Upper lobe of right lung (tissue), 1 donor: ENCODE measurements at places on chromosomes 12 and 14.
A peak's percentile ranks its signal among the peaks of the same experiment; 100 is the strongest.

GRCh38 chr12:90854136-90854689 is 100.8 kb downstream of the CCER1 start:
- no peak for DNase-seq

DNA sequence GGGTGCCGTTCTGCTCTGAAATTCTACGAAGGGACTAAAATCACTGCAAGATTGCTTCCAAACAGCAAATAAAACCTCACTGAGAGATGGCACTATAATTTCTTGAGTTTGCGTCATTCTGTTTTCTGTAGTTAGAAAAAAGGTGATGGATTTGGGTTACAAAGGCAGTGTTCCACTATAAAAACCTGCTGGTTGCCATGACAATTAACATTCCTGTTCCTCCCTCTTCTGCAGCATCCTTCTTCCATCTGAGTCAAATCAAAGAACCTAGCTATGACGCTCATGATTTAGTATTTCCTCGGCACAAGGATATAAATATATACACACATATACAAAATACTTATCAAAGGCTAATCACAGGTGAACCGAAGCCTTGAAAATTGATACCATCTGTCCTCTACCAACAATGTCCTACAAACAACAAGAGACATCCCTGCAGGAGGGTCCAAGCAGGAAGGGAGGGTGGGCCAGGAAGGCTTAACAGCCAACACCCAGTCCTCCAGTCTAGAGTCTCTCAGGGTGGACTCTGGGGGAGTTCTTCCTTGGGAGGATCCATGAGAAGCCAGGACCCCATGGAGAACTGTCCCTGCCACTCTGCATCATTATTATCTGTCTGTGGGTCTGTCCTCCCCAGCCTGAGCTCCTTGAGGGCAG is 21.4 kb downstream of the TMCC3 start:
- no peak for DNase-seq

GRCh38 chr12:131046813-131047788 is 93.4 kb downstream of the ADGRD1 start:
- DNase-seq, result peak; percentile 68

- DNase-seq, result no peak
Measured at GRCh38 chr14:103213331-103213730, 90.1 kb downstream of the TNFAIP2 start.

GRCh38 chr12:116233669-116234068 is 43.8 kb downstream of the MED13L start:
- DNase-seq, result no peak

DNA sequence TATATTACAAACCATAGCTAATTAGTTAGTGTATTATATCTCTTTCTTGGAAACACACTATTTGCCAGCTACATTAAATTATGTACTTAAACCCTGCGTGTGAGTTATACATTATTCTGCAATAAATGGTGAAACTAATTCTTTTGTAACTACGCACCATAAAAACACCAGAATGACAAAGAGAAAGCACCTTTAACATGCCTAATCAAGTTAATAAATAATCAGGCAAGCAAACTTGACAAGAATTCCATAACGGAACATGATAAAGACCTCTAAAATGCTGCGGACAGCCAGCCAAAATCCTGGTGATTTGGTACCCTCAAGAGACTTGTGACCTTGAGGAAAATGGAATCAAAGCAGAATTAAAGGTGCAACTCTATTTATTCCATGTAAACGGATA is 375.3 kb upstream of the KITLG start:
- DNase-seq, result no peak

DNA sequence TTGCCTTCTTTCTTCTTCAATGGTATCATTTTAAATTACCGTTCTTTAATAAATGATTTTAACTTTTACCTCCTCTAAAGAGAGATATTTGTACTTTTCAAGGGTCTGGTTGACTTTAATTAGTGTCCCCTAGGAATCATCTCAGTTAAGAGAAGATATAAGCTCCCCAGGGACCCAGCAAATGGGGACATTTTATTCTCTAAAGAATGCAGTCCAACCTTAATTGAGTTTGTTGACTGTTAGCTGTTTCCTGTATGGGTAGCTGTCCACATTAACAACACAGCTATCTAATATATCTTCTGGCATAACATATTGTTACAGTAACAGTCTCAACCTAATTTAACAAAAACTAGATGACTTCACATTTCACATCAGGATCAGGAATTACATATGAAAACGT is 241.6 kb upstream of the NPAS3 start:
- no peak for DNase-seq

GRCh38 chr14:75636100-75636692 is 24.5 kb downstream of the ERG28 start:
- DNase-seq, result no peak

DNA sequence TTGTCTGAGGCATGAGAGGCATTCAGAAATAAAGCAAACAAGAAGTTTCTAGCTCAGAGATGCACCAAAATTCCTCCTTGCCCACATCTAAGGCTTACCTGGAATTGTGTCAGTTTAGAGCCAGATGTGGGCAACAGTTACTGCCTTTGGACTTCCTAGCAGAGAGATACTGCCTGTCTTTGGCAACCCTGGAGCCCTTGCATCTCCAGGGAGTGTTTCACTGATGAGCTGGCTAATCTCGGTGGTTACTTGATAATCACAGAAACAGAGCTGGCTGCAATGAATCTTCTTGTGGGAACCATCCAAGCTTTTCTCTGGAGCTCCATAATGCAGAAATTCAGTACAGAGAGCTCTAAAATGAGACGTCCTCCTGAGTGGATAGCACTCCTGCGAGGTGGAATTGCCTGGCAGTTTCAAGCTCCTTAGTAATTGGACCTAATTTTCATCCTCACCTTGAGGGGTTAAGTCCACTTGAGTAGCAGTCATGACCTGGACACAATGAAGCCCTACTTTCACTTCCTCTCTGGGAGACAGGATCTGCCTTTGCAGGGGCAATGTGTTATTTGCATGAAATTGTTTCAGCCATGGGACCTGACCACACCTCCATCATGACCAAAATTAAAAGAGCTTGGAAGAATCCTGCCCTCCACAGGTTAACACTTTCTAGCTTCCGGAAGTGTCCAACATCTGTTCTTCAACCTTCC is 108.8 kb upstream of the ARHGAP5 start:
- no peak for DNase-seq

DNA sequence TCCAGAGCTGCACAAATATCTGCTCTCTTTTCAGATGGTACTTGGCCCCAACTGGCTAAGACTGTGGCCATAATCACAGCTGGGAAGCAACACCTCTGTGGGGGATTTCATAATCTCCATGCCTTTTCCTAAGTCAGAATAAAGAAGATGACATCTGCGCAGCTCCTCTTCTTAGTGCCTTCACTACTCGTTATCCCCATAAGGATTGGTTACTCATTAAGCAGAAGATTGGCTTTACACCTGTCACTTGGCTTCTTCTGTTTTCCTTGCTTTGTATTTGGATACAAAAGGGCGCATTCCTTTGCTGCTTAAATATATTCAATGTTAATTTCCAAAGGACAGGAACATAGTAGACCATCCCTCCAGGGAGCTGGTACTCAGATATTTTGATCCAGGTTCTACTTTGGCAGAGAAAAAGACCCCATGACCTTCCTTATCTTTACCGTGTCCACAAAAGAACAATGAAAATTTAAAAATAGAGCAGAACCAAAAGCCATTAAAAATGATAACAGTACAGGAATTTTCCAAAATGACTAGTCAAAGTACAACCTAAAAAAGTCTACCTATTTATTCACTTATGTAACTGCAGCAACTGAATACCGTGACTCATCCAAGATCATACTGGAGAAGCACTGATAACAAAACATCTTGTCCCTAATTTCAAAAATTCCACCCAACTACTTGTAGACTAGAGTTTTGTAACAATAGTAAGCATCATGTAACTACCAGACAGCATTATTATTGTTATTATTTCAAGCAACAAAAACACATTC is 352.3 kb upstream of the TMPO start:
- DNase-seq, result no peak

GRCh38 chr12:130249376-130249775 is 87.1 kb downstream of the FZD10 start:
- DNase-seq, result no peak

- no peak for DNase-seq
Measured at GRCh38 chr12:85322715-85323114, 42.7 kb downstream of the ALX1 start.

- DNase-seq, result no peak
Measured at GRCh38 chr12:95810411-95810810, 19.8 kb upstream of the NTN4 start.

DNA sequence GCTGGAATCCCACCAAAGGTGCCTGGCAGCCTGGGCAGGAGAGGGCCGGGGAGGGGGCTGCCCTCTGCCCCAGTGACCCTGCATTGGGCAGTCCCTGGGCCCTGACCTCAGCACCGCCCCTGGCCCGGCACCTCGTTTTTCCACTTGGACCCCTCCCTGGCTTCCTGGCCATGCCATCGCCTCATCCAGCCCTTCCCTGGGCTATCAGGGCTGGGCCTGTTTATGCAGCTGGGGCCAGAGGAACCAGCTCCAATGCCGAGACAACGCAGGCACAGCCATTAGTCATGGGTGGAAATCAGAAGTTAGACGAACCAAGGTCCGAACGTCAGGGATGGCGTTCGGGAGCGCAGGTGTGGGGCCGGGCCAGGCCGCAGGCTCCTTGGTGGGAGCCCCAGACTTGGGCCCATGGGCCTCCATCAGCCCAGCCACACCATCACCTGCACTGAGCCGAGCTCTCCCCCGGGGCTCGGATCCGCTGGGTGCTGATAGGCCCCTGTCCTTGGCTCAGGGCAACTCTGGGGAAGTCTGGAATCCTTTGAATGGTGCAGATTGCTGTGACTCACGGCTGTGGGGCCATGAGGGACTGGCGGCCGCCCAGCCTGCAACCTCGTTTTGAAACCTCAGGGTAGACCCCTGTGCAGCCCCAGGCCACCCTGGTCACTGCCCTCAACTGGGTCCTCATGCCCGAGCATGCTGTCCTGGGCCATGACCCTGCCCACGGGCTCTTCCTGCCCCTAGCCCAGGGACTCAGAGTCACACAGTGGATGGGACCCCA is 169.4 kb downstream of the KIF26A start:
- DNase-seq, result no peak

DNA sequence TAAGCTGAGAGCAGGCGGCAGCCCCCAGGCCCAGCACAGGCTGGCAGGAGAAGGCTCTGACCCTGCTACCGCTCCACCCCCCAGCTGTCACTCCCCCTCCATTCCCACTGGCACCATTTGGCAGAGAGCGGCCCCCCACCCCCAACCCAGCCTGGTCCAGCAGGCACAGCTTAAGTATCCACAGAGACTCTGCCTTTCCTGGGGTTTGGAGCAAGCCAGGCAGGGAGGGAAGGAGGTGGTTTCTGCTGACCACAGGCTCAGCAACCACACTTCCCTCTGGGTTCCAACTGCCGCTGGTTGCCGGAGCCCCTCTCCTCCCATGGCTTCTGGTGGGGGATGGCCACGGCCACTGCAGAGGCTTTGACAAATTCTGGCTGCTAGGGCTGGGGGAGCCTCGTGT is 30.5 kb upstream of the CCND2 start:
- no peak for DNase-seq

- DNase-seq, result no peak
Measured at GRCh38 chr14:77616133-77616453, 344 bp downstream of the SPTLC2 start.

DNA sequence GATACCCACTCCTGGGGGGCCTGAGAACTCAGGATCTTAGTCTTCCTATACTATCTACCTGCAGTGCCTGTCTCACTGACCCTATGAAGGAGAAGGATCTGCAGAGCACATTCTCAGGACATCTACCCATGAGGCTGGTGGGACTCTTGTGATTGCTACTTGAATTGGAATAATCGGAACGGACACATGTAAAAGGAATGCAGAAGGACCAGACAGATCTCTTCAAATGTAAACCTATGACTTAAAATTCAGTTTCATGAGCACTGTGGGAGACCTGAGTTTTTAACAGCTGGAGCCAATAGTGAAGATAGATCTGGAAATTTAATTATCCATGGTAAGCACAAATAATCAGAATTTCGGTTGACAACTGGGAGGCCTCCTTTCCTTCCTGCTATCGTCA is 35.2 kb upstream of the CPSF6 start:
- DNase-seq, result no peak

DNA sequence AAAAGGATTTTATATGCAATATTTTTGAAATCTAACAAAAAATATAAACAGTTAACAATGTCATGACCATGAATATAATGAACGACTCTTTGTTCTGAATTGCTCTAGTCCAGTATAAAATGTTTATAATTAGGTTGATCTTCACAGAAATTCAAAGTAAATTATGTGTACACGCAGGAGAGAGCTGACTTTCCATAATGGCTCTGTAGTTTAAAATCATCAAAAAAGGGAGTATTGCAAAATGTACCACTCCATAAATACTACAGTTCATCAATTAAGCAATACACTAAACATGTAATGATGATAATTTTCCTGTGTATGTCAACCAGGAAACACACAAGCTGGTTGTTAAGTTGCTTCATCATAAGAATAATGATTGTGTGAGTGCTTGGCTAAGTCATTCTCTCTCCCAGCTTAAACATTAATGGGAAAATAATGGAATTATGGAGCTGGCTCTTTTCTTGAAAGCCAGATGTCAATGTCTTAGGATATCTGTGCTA is 189.5 kb upstream of the PLEKHG7 start:
- no peak for DNase-seq

- peak; percentile 89 for DNase-seq
Measured at GRCh38 chr14:67411820-67412421, at the start of gene PLEK2. Gene PLEK2 (minus strand): TSS chr14:67412165. CDS start chr14:67412059, 106 bp downstream.

DNA sequence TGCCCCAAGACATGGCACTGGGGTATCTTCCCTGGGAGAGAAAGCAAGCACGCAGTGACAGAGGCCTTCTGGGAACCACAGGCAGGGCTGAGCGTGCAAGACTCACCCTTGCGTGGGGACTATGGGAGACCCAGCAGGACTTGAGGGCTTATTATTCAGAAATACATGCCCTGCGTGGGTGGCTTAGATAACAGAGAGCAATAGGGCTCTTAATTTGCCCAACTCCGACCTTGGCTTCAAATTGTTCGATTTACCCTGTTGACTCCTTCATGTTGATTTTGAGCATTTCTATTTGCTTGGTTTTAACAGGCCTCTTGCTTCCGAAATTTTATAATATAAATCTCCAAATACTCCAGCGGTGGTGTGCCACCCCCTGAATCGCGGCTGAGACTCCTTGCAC is 5.1 kb upstream of the SERPINA1 start:
- DNase-seq, result no peak

DNA sequence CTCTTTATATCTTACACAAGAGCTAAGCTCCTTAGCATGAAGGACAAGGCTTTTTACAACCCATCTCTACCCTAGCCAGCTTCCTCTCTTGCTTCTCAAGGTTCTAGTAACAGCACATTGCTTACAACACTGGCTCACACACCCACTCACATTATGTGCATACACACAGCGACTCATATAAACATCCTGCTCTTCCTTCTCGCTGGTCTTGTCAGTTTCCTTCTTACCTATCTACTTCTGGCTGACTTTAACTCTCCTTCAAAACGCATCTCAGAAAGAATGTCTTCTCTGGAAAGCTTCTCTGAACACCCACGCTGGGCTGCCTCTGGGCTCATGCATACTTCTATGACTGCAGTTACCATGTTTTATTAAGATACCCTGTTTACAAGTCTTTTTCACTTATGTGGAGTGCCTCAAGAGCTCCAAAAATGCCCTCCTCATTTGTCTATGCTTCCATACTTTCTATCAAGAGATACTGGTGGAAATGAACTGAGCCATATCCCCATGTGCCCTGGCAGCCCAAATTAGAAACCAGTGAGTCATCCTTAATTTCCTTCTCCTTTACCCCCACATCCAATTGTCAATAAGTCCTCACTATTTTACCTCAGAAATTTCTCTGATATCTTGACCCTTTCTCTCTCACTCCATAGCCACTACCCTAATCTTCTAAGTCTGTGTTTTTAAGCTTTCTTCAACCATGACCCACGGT is 126.9 kb upstream of the KRAS start:
- DNase-seq, result no peak
